ENCODE measurements at places on chromosomes 5 and 9.

- DNase-seq: no peak
Observed at GRCh38 chr5:91670122-91670521, 287.0 kb upstream of the ARRDC3 start.

GRCh38 chr5:106862450-106863193 lies 808.1 kb downstream of the EFNA5 start:
- DNase-seq: no peak

- no peak for DNase-seq
Observed at GRCh38 chr9:89792189-89793123, 187.6 kb downstream of the GADD45G start.

- DNase-seq: no peak
Observed at GRCh38 chr5:20572614-20573013, 584.6 kb upstream of the CDH18 start.

DNA sequence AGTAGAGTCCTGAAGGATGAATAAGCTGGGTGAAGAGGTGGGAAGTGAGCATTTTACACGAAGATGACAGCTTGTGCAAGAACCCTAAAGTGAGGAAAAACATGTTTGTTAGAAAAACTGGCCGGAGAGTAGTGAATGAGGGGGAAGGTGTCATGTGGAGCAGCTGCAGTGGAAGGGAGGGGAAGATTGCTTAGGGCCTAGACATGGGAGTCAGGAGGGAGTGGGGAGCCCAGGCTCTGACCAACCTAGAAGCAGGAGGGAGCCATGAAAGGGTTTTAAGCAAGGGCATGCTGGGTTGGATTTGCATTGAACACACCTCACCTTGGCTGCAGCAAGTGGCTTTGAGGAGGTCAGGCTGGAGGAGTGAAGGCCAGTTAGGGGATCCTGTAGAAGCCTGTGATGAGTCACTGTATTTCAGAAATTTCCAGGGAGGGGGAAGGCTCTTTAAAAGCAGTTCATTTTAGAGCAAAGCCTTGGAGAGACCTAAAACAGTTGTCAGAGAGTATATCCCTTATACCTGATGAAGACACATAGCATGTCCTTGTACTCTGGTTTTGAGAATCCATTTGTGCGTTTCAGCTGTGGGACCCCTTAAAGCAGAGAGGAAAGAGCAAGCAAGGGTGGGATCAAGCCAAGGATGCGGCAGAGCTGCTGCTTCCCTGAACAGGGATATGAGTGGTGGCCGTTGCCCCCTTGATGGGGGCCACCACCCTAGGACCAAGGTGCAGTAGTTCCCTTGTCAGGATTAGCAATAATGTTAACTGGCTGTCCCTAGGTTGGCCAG lies 45.4 kb downstream of the ANGPTL2 start:
- no peak for DNase-seq

DNA sequence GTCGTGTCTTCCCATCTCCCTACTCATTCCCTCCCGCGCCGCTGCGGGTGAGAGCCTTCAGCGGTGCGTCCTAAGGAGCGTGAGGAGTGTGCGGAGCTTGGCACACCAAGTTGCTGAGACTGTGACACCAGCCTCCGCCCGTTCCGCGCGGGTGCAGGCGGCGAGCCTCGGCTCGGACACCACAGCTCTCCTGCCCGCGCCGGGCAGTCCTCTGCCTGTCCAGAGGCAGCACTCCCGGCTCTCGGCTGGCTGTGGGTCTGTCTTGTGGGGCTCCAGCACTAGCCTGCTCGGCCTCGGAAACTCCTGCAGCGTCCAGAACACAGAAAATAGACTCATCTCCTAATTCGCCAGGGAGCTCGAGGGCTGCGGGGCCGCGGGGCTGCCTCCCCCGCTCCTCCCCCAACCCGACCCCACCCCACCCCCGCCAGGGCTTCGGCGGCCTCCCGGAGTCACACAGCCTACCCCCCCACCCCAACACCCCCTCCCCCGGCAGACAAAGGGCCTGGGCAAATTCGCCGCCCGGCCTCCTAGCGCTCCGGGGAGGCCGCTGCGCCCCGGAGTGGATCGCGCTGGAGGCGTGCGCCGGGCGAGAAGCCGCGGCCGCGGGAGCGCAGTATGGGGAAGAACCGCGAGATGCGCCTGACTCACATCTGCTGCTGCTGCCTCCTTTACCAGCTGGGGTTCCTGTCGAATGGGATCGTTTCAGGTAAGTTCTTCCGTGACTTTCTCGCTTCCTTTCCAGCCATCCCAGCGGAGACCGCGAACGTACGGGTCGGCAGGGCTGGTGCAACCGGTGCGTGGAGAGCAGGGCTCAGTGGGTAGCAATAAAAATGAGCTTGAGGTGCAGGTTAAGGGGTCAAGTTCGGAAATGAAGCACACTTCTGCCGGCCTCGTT lies at the start of gene ADAMTS19:
TSS of gene ADAMTS19 (plus strand) at position 522 of the 895 bp plus-strand sequence. CDS start at position 616, 94 bp downstream.
- DNase-seq: no peak

Data from activated CD8-positive, alpha-beta memory T cell treated with anti-CD3 and anti-CD28 coated beads for 48 hours (primary cell).